Stimulated activated naive B cell treated with anti-CD40 and anti-IgM and Interleukin-4, amounts not matched to agents 10 μg/mL and 1 μg/mL and 100 μg/mL, for 72 hours (primary cell): ENCODE measurements at places on chromosomes 12 and 14.

DNA sequence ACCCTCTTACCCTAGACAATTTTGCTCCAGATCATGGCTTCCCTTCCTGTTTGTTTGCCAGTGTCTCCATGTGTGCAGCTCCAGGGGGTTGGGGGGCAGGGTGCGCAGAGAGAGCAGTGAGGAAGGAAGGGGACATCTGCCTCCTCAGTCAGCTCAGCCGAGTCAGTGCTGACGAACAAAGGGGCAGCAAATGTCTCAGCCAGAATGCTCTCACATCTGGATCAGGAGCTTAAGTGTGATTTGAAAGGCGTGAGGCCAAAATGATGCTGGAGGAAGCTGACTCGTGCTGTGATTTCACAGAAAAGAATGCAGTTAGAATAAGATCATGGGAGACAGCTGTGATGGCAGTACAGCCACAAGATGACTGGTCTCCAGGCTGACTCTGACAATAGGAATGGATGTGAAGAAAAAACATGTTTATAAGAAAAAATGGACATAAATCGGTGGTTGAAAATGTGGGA lies 27.1 kb upstream of the CDK17 start:
- no peak for DNase-seq

DNA sequence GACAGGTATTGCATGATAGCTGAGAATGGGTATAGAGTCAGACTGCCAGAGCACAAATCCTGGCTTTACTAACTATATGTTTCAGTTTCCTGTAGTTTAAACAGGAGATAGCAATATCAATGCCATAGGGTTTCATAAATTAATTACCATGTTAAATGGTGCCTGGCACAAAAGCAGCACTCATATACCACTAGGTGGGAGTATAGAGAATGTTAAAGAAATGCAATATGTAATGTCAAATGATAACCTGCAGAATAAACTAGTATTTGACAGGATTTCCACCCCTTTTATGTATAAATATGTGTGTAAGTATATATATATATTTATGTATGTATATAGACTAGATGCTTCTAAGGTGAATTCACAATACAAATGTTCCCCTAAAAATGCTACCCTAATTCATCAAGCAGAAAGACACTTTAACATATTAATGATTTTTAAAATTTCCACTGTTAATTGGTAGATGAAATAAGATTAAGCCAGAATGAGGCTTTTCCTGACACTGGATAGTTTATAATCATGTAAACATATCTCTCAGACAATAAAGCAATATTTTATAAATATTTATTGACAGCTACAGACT lies 8.6 kb downstream of the WDR89 start:
- H3K27me3 ChIP-seq: no peaks in the 10 kb centered on the region
- DNase-seq: no peak
- H3K4me3 ChIP-seq: no peak overlapping the region
- peaks cover 28% of the 10 kb centered on the region for H3K36me3 ChIP-seq

DNA sequence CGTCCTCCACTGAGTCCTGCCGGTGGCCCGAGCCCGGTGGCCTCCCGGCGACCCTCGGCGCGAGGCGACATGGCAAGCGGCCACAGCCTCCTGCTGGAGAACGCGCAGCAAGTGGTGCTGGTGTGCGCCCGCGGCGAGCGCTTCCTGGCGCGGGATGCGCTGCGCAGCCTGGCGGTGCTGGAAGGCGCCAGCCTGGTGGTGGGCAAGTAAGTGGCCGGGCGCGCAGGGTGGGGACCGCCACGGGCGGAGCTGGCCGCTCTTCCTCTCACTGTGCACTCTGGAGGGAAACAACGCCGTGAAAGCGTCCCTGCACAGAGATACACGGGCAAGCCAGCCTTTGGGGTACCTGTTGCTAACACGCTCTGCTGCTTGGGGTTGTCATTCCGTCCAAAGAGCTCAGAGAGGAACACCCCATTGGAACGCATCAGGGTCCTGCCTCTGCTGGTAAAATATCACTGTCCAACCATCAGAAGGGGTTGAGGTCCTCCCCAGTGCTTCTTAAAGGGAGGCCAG lies at the start of gene AMDHD1:
Gene AMDHD1 (plus strand): TSS at position 2 of the 513 bp plus-strand sequence. CDS start 68 bp downstream, at position 70.
- peak within 1 kb of the TSS; percentile 91 for H3K4me3 ChIP-seq
- peak within 1 kb of the TSS; percentile 94 for H3K27ac ChIP-seq
- peak; percentile 46 for DNase-seq
- no peaks in the 10 kb centered on the region for H3K36me3 ChIP-seq

- H3K27ac ChIP-seq: no peak overlapping the region
- no peak overlapping the region for H3K4me3 ChIP-seq
- no peak for DNase-seq
- H3K27me3 ChIP-seq: peaks cover 62% of the 10 kb centered on the region
- peaks cover 16% of the 10 kb centered on the region for H3K4me1 ChIP-seq
Measured at GRCh38 chr12:119592232-119592631, 1.3 kb upstream of the TMEM233 start.

DNA sequence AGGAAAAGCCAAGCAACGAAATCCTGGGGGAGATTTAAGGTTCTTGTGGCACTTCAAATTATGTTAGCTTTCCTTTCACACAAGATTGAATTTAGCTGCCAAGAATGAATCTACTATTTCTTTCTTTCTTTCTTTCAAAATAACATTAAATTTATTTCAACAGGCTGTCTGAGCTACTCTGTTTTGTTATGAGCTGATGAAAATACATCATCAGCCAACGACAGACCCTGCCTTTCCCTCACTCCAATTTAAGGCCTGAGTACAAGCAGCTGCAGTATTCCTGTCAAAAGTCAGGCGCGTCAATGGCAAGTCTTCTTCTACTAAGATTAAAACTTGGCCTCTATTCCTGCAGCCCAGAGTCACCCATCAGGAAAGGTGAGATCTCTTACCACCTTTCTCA lies 347.7 kb upstream of the FLRT2 start:
- no peak overlapping the region for H3K27ac ChIP-seq
- no peak overlapping the region for H3K4me3 ChIP-seq
- no peaks in the 10 kb centered on the region for H3K4me1 ChIP-seq
- H3K36me3 ChIP-seq: no peaks in the 10 kb centered on the region
- H3K27me3 ChIP-seq: no peaks in the 10 kb centered on the region
- no peak for DNase-seq

GRCh38 chr14:100612986-100613385 lies 25.8 kb upstream of the BEGAIN start:
- peaks cover 9% of the 10 kb centered on the region for H3K4me1 ChIP-seq
- no peaks in the 10 kb centered on the region for H3K36me3 ChIP-seq
- H3K4me3 ChIP-seq: no peak overlapping the region
- H3K27me3 ChIP-seq: peaks cover 14% of the 10 kb centered on the region
- H3K27ac ChIP-seq: no peak overlapping the region

- no peaks in the 10 kb centered on the region for H3K27me3 ChIP-seq
- H3K4me1 ChIP-seq: peaks cover 5% of the 10 kb centered on the region
- H3K27ac ChIP-seq: no peak overlapping the region
- peaks cover 16% of the 10 kb centered on the region for H3K36me3 ChIP-seq
- H3K4me3 ChIP-seq: no peak overlapping the region
Measured at GRCh38 chr14:103548463-103549351, 13.8 kb downstream of the BAG5 start.

DNA sequence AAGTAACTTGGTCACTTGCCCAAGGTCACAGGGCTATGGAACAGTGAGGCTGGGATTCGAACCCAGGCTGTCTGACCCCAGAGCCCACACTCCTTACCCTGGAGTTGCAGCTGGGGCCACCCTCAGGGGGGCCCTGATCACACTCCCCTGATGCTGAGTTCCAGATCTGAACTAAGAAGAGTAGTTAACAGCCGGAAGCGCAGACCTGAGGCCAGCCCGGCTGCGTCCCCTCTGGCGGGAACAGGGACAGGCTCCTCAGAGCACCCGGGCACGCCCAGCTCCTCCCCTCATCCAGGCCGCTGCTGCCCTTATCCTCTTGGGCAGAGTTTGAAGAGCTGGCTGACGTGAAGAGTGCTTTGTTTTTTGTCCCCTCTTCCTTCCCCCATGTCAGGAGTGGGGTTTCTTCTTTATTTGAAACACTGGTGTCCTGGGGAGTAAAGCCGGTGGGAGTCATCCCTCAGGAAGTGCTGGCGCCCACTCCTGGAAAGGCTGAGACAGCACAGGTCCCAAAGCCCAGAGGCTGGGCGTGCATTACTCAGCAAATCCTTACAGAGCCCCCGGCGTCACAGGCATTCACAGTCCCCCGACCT lies 8.7 kb downstream of the PHB2 start:
- H3K4me3 ChIP-seq: peak overlapping the region; percentile 89
- H3K4me1 ChIP-seq: peaks cover 95% of the 10 kb centered on the region
- peak overlapping the region; percentile 98 for H3K27ac ChIP-seq
- H3K27me3 ChIP-seq: no peaks in the 10 kb centered on the region
- DNase-seq: no peak

GRCh38 chr14:93496856-93497741 lies 66.4 kb downstream of the UNC79 start:
- no peak for DNase-seq
- peaks cover 5% of the 10 kb centered on the region for H3K4me1 ChIP-seq
- no peaks in the 10 kb centered on the region for H3K27me3 ChIP-seq
- H3K27ac ChIP-seq: no peak overlapping the region
- no peak overlapping the region for H3K4me3 ChIP-seq

GRCh38 chr14:24289649-24290280 lies 9.8 kb downstream of the DHRS1 start:
- H3K36me3 ChIP-seq: peaks cover 27% of the 10 kb centered on the region
- H3K4me3 ChIP-seq: no peak overlapping the region
- no peak overlapping the region for H3K27ac ChIP-seq
- peaks cover 43% of the 10 kb centered on the region for H3K4me1 ChIP-seq
- DNase-seq: peak; percentile 57

GRCh38 chr12:117599849-117600248 lies 238.4 kb upstream of the NOS1 start:
- no peaks in the 10 kb centered on the region for H3K36me3 ChIP-seq
- H3K4me1 ChIP-seq: no peaks in the 10 kb centered on the region
- DNase-seq: no peak
- no peak overlapping the region for H3K4me3 ChIP-seq
- no peaks in the 10 kb centered on the region for H3K27me3 ChIP-seq

GRCh38 chr14:104102282-104102914 lies 16.9 kb downstream of the ASPG start:
- no peak overlapping the region for H3K27ac ChIP-seq
- H3K4me3 ChIP-seq: no peak overlapping the region
- no peaks in the 10 kb centered on the region for H3K36me3 ChIP-seq

GRCh38 chr14:90491911-90492531 lies 95.2 kb downstream of the CALM1 start:
- no peak overlapping the region for H3K27ac ChIP-seq
- no peak for DNase-seq
- no peaks in the 10 kb centered on the region for H3K36me3 ChIP-seq
- peaks cover 6% of the 10 kb centered on the region for H3K27me3 ChIP-seq

- H3K36me3 ChIP-seq: peaks cover 22% of the 10 kb centered on the region
- DNase-seq: no peak
- H3K4me1 ChIP-seq: peaks cover 28% of the 10 kb centered on the region
- no peaks in the 10 kb centered on the region for H3K27me3 ChIP-seq
- H3K4me3 ChIP-seq: no peak overlapping the region
Measured at GRCh38 chr12:26791301-26791791, 41.6 kb downstream of the ITPR2 start.

DNA sequence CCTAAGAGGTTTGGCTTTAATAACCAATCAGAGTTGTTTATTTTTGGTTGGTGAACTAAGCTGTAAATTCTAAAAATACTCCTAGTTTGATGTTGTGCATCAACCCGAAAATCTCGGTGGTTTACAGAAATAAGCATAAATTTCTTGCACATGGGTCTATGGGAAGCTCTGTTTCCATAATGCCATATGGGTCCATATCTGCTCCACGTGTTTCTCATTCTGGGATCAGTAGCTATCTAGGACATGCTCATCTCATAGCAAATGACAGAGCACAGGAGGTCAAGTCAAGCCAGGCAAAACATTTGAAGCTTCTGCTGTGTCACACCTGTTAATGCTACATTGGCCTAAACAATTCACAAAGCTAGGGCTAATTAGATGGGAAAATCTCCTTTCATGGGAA lies 23.1 kb downstream of the NUP37 start:
- H3K27me3 ChIP-seq: no peaks in the 10 kb centered on the region
- DNase-seq: no peak
- H3K36me3 ChIP-seq: peaks cover 13% of the 10 kb centered on the region
- H3K27ac ChIP-seq: no peak overlapping the region
- no peak overlapping the region for H3K4me3 ChIP-seq

GRCh38 chr12:94750864-94751263 lies 100.5 kb upstream of the TMCC3 start:
- H3K27ac ChIP-seq: no peak overlapping the region
- H3K27me3 ChIP-seq: peaks cover 6% of the 10 kb centered on the region
- H3K36me3 ChIP-seq: peaks cover 55% of the 10 kb centered on the region
- peaks cover 8% of the 10 kb centered on the region for H3K4me1 ChIP-seq
- H3K4me3 ChIP-seq: no peak overlapping the region

GRCh38 chr12:100567945-100568344 lies 5.5 kb upstream of the GAS2L3 start:
- H3K4me1 ChIP-seq: peaks cover 18% of the 10 kb centered on the region
- DNase-seq: no peak
- no peak overlapping the region for H3K4me3 ChIP-seq
- H3K36me3 ChIP-seq: no peaks in the 10 kb centered on the region

DNA sequence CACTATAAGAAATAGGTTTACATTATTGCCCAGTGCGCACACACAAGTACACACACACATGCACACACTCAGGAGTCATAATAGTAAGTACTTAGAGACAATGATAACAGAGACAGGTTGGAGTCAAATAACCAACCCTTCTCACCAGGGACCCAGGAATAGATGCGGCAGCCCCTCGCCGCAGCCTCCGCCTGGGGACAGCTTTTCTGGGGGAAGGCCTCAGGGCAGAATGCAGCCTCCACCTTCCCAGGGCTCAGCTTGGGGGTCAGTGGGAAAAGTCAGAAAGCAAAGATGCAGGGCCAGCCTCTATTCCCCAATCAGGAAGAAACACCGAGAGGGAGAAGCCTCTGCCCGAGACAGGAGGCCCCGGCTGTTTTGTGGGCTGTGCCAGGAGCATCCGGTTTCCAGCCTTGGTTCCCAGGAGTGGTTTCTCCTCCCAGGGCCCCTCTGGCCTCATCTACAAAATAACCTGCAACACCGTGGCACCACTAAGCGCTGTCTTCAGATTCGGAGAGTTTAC lies 23.4 kb upstream of the EIF5 start:
- no peak overlapping the region for H3K4me3 ChIP-seq
- H3K27me3 ChIP-seq: peaks cover 28% of the 10 kb centered on the region
- peaks cover 1% of the 10 kb centered on the region for H3K36me3 ChIP-seq
- DNase-seq: no peak
- no peaks in the 10 kb centered on the region for H3K4me1 ChIP-seq
- no peak overlapping the region for H3K27ac ChIP-seq

- H3K4me3 ChIP-seq: no peak overlapping the region
- peak overlapping the region; percentile 92 for H3K27ac ChIP-seq
- H3K27me3 ChIP-seq: no peaks in the 10 kb centered on the region
- peaks cover 69% of the 10 kb centered on the region for H3K36me3 ChIP-seq
Measured at GRCh38 chr12:6602526-6602925, 4.7 kb downstream of the CHD4 start.

- no peak for DNase-seq
- peaks cover 7% of the 10 kb centered on the region for H3K27me3 ChIP-seq
- H3K4me3 ChIP-seq: no peak overlapping the region
- no peaks in the 10 kb centered on the region for H3K4me1 ChIP-seq
Measured at GRCh38 chr12:67237231-67237630, 31.9 kb upstream of the CAND1 start.
